ENCODE measurements at places on chromosomes 13 and 19.
A peak's percentile ranks its signal among the peaks of the same experiment; 100 is the strongest.

DNA sequence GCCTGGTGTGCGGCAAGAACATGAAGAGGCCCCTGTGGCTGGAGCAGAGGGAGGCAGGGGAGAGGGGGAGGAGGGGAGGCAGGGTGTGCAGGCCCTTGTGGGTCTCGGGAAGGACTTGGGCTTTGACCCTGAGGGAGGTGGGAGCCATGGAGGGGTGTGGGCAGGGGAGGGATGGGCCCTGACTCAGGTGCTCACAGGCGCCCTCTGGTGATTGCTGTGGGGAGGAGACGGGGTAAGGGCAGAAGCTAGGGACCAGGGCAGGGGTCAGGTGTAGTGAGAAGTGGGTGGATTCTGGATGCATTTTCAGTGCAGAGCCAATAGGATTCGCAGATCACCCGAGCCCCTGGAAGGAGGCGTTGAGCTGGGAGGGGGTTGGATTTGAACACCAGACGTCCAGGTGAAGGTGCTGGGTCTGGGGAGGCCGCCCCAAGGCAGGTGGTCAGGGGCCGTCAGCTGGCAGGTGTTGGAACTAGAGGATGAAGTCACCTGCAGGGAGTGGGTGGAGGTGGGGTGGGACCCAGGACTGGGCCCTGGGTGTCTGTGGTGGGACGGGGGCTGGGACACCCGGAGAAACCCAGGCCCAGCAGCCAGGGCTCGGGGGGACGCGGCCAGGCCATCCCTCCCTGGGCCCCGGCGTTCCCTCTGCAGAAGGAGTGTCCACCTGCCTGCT, 185.4 kb downstream of the KDM4B start:
- peak; percentile 22 for DNase-seq

DNA sequence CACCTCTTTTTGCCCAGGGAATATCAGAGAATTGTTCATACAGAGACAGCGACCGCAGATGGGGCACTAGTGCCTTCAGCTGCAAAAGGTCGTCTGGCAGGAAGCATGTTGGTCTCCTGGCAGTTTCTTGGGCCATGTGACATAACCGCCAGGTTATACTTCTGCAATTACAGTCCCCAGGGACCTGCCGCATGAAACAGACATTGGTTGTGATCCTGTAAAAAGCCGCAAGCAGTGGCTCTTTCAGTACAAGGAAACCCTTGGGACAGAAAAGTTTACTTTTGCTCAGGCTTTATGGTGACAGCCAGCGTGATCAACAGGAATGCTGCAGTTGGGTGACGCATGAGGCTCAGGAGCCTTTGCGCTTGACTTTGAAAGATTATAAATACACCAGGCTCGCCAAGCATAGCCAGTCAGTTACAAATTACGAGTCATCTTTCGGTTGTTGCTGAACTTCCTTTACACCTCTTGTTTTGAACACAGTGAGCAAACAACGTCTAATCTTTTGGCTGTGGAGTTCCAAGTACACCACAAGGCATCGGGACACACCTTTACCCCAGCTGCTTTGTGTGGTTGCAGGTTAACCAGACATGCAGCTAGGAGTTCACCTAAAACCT, 50.5 kb upstream of the UBE2L5 start:
- peak; percentile 37 for DNase-seq

GRCh38 chr19:45010306-45010705, 9.0 kb downstream of the RELB start:
- no peak for DNase-seq

GRCh38 chr19:46976845-46977320, 42.8 kb upstream of the NPAS1 start:
- peak; percentile 67 for DNase-seq

- peak; percentile 65 for DNase-seq
Measured at GRCh38 chr19:3618144-3618810, 8.3 kb downstream of the CACTIN start.

DNA sequence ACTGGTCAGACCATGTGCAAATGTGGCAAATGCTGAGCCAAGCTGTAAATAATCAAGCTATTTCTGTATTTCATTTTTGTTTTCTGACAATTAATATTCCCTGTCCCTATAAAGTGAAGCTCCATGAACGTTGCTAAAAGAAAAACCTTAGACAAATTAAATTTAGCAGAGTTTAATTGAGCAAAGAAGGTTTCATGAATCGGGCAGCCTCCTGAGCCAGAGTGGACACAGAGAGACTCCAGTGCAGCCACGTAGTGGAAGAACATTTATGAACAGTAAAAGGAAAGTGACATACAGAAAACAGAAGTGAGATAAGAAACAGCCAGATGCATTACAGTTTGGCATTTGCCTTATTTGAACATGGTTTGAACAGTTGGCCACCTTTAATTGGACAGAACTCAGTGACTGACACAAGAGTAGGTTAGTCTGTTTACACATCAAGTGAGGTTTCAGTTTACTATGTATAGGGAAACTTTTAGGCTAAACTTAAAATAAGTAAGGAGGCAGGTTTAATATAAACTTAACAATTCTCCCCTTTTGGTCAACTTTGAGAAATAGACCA, 69.7 kb downstream of the UFM1 start:
- DNase-seq = no peak

DNA sequence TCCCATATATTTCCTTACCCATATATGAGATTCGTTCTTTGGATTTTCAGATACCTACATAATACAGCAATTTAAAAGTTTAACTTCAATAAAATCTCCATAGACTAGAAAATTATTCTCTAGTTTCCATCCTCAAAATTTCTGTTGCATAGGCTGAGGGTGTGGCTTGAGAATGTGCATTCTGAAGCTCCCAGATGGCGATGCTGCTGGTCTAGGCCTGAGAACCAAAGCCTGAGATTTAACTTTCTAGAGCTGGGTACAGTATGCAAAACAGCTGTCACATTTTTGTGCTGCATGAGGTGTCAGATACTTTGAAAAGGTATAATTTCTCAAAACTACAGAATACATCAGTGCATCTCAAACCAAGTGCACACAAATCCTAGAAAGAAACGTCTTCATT, 42.7 kb downstream of the MPHOSPH8 start:
- DNase-seq = no peak

DNA sequence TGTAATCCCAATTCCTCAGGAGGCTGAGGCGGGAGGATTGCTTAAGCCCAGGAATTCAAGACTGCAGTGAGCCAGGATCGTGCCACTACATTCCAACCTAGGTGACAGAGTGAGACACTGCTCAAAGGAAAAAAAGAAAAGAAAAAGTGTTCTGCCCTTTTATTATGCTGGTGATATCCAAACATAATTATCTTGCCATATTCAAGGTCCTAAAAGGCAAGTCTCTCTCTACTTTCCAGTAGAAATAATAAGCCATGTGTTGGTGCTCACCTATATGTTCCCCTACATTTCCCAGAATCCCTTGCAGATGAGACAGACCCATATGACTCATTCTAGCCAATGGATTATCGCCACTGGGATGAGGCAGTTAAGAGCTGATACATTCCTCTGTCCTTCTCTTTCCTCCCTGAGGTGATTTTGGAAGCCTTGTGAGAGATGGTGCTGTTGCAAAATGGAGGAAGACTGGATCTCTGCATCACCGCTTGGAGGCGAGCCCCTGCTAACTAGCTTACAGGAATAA, 58.3 kb upstream of the MRI1 start:
- no peak for DNase-seq

DNA sequence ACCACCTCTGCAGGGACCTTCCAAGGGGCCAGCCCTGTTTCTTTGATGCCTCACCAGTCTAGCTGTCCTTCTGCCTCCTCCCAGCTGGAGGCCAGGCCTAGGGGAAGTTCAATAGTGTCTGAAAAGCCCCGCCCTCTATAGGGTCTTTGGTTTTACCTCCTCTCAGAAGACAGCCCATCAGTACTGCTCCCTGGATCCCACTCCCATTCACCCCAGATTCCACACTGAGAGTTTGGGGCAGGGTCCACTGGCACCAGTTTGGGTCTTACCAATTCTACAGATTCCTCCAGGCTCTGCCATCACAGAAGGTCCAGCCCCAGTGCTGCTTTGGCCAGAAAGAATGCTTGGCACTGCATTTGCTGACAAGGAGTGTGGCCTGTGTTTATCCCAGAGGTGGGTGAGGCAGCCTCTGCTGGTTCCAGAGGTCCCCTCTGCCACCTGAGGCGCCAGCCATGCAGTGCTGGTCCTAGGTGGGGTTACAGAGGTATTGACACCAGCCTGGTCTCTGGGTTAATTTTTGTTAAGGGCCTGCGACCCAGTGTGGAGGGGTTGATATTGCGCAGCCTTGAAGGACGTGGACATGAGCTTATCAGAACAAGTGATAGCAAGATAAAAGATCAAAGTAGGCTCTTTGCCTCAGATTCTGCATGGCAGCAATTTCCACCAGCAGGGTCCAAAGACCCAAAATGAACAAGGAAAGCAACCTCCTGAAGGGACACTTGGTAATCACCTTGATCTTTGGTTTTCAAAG, 41.4 kb upstream of the IGSF23 start:
- DNase-seq = no peak

- DNase-seq = peak; percentile 87
Measured at GRCh38 chr13:67023130-67023876, 206.8 kb downstream of the PCDH9 start.

DNA sequence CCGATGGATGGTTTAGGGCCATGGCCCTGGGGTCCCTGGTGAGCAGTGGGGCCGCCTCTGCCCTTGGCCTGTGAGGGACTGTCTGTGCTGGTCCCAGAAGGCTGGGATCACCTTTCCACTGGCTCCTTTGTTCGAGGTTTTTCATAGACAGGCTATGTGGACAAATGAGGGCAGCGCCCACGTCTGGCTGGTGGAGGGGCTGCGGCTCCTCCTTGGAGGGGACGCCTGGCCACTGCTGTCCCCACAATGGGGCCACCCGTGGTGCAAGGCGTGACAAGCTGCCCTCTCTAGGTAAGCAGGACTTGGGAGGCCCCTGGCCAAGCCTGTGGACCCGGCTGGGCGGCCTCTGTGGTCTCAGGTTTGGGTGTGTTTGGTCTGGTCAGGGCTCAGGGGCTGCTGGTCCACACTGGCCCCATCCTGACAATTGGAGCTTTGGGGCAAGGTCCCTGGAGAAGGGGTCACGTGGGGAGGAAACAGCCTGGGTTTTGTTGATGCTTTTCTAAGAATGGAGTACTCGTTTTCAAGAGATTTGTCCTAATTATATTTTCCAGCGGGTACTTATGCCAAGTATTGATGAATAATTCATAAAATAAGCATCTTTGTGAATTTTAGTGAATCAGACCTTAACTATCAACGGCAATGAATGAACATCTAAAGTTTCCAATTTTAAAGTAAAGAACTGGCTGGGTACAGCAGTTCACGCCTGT, 33.3 kb downstream of the MCF2L start:
- DNase-seq = no peak

GRCh38 chr13:25237083-25237482, 50.2 kb downstream of the MTMR6 start:
- no peak for DNase-seq

DNA sequence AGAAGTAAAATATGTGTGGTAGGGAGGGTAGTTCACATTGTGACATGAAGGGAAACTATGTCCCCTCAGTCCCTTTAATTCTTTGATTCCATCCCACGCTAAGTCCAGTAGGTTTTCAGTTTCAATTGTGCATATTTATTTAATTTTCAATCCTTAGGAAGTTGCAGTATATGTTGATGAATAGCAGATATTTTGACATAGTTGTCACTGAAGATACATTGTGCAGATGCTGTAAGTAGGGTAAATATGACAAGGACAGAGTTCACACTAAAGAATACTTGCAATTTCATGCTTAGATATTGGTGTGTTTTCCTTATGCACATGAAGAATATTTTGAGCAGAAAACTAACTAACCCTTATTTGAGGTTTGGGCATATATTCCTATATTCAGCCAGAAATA, 595.4 kb upstream of the MIR17HG start:
- no peak for DNase-seq

DNA sequence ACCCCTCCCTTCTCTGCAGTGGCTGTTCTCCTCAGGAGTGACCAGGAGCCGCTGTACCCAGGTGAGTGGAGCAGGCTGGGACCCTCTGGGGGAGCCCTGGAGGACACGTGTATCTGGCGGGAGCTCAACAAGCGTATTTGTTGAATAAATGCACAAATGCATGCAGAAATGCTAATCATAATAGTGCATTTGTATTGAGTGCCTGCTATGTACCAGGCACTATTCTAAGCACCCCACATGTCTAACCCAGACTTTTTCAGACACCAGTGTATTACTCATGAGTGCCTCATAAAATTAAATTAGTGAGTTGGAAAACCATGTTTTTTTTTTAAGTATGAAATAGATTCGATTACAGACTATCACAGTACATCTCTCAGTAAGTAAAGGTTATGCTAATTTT, 7.9 kb downstream of the HPN start:
- no peak for DNase-seq

DNA sequence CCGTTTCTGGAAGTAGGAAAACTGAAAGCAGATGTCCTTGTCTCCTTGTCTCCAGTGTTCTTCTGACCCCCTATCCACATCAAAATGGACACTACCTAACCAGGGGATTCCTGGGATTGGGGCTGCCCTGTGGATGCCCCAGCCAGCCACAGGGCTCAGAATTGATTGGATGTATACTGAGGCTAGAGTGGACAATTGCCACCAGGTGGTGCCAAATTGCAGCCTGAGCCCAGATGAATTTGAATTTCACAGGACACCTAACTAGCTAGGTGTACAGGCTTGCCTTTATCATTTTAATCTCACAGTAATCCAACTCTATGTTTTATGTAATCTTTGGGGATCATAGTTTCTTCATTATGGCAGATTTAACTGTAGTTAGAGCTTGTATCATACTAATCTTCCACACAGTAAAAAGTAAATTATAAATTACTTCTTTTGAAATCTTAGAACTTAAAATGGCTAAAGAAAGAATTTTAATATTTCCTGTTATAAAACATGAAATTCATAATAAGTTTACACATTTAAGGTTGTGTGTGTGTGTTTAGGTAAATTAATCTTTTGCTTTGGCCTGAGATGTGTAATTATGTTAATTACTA, 58.0 kb downstream of the PIBF1 start:
- peak; percentile 64 for DNase-seq

DNA sequence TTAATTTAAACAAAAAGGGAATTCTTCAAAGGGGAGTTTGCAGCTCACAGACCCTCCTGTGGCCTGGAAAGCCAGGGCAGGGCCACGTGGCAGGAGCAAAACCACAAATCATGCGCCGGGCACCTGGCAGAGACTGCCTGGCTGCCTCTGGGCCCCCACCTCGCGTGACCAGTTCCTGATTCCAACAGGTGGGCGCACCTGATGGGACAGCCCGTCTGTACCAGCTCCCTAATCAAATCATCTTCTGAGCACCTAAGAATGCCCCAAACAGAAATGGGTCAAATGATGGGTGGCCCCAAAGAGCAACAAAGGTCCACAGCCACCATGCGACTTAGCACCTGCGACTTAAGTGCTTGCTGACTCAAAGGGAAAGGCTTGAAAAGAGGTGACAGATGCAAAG, 9.2 kb downstream of the TMTC4 start:
- no peak for DNase-seq

GRCh38 chr19:55277494-55277893, 2.4 kb downstream of the HSPBP1 start:
- DNase-seq = no peak

DNA sequence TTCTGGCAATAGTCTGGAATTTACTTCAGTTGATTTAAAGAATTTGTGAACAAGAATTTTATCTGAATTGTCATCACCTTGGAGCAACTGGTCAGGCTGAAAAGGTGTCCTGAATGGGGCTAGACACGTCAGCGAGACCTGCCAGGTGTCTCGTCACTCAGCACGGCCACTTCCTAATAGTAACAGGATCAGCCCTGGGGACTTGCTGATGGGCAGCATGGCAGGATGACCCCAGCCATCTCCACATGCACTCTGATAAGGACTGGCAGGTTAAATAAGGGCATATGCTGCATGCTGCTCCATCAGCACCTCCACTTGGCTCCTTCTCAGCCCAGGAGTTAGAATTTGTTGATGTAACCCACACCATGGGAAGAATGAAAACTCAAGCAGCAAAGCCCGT, 224.2 kb downstream of the FOXO1 start:
- peak; percentile 51 for DNase-seq
